ENCODE measurements at places on chromosomes 4 and X.

GRCh38 chr4:7727749-7728148 lies 211.9 kb downstream of the AFAP1 start:
- DNase-seq = no peak

GRCh38 chrX:118632862-118633261 lies 94.5 kb upstream of the IL13RA1 start:
- no peak for DNase-seq

- DNase-seq = no peak
These were observed 398.2 kb upstream of the LCORL start for GRCh38 chr4:18419780-18420179.

- DNase-seq = no peak
These were observed 249.8 kb upstream of the MAD2L1 start for GRCh38 chr4:120316416-120316815.

DNA sequence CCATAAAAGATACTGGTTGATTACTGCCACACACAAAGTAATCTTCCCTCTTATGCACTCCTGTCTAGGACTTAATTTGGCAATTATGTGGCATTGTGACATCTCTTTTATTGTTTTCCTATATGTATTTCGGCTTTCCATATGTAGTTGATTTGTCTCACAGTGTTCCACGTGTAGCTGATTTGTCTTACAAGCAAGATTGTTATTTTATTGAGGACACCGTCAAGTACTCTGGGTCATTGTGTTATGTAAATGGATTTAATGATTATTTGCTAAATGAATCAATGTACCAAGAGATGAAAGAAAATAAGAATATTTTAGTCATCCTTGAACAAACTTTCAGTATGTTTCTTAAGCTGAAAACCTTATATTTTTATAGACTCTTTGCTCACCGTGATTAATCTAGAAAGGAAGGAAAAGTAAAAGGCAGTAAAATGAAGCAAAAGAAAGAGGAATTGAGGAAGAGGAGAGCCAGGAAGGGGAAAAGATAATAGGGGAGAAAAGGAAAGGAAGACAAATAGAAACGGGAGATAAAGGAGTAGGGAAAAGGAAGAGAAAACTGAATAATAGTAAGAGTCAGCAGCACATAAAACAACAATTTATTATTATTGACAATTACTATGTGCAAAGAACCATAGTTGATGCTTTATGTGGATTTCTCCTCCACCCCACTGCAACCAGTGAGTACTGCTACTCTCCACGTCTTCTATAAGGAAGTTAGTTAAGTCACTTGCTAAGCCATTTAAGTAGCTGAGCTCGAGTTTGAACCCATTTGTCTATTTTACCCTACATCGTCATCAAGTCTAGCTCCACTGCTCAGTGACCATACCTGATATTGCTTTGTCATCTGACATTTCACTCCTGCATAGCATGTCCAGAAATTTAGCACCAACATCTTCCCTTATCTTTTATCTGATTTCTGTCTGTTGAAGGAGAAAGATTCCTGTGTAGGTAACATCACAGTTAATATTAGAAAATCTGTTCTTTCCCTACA lies 336.5 kb downstream of the BMPR1B start:
- no peak for DNase-seq

Data from NCI-H526 (cell line).